Osteocyte (in vitro differentiated cells): ENCODE measurements at places on chromosomes 5 and 9. TPM values are rescaled to one million over a fixed set of nuclear protein-coding genes. Genes with fewer than 3 reads are reported as not detected.

Gene CTXN3
- total RNA-seq: not detected in 2 replicates

Gene GARNL3
- total RNA-seq: 5.3 and 6.0 TPM in 2 replicates

Gene PCA3
- total RNA-seq: not detected in 2 replicates

Gene PCDHGA11
- 1.9 and 2.2 TPM in 2 replicates for total RNA-seq

DNA sequence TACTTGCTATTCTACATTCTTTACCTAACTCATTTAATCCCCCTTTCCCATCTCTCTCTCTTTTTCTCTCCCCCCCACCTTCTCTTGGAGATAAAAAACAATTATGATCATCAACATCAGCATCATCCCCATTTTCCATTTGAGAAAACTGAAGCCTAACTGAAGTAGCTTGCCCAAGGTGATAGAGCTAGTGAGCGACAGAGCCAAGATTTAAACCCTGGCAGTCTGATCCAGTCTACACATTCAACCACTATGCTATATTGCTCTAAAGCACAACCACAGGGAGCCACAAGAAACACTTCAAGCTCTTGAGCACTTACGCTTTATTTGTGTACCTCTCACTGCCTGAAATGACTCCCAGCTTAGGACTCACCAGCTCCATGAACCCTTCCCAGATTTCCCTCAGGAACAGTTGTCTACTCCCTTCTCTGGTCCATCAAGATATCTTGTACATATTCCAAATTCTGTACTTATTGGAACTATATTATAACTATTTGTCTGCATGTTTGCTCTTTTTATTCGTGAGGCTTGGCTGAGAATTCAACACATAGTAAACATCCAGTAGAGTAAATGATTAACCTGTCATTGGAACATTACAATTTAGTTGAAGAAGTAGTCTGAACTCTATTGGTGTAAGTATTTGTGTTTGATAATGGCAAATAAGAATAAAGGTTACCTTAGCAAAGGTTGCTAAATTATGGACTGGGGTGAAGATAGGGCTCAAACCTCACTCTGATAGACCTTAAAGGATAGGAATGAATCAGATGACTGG lies 164.8 kb downstream of the EFNA5 start:
- H3K4me1 ChIP-seq: peaks cover 13% of the 10 kb centered on the region
- no peak overlapping the region for H3K27ac ChIP-seq
- no peak for DNase-seq

GRCh38 chr5:17163221-17163620 lies 54.2 kb upstream of the BASP1 start:
- H3K4me1 ChIP-seq: peaks cover 2% of the 10 kb centered on the region
- H3K27ac ChIP-seq: no peak overlapping the region
- H3K27me3 ChIP-seq: no peaks in the 10 kb centered on the region
- H3K4me3 ChIP-seq: no peak overlapping the region
- DNase-seq: no peak

DNA sequence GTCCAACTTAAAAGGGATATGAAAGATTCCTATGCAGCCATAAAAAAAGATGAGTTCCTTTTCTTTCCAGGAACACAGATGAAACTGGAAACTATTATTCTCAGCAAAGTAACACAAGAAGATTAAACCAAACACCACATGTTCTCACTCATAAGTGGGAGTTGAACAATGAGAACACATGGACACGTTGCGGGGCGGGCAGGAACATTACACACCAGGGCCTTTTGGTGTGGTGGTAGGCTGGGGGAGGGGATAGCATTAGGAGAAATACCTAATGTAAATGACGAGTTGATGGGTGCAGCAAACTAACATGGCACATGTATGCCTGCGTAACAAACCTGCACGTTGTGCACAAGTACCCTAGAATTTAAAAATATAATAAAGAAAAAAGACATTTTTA lies 516.1 kb downstream of the LRRC70 start:
- peaks cover 2% of the 10 kb centered on the region for H3K27me3 ChIP-seq
- no peaks in the 10 kb centered on the region for H3K4me1 ChIP-seq
- no peaks in the 10 kb centered on the region for H3K36me3 ChIP-seq
- H3K4me3 ChIP-seq: no peak overlapping the region
- DNase-seq: no peak

DNA sequence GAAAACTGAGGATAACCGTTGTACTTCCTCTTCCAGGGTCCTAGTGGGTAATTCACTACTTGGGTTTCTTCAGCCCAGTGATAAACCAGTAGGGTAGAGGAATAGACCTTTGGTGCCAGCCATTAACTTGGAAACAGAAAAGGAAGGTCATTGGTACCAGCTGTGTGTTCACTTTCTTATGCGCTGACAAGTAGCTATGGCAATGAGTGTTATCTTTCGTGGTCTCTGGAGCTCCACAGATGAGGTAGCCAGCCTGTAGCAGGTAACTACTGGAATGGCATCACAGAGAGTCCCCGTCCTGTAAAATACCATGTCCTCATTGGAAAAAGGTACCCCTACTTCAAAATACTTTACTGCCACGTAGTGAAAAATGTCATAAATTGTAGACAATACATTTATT lies 2.3 kb downstream of the UHRF2 start:
- DNase-seq: no peak
- H3K27ac ChIP-seq: peak overlapping the region; percentile 83
- peaks cover 1% of the 10 kb centered on the region for H3K27me3 ChIP-seq
- H3K4me3 ChIP-seq: peak overlapping the region; percentile 90

GRCh38 chr5:179913461-179913860 lies 5.8 kb upstream of the TBC1D9B start:
- no peak overlapping the region for H3K27ac ChIP-seq
- no peak for DNase-seq
- H3K36me3 ChIP-seq: no peaks in the 10 kb centered on the region
- peaks cover 11% of the 10 kb centered on the region for H3K4me1 ChIP-seq
- H3K4me3 ChIP-seq: no peak overlapping the region
- no peaks in the 10 kb centered on the region for H3K27me3 ChIP-seq

- no peak for DNase-seq
- H3K27ac ChIP-seq: peak overlapping the region; percentile 99
- H3K4me3 ChIP-seq: no peak overlapping the region
- H3K27me3 ChIP-seq: no peaks in the 10 kb centered on the region
- peaks cover 68% of the 10 kb centered on the region for H3K4me1 ChIP-seq
- peaks cover 2% of the 10 kb centered on the region for H3K36me3 ChIP-seq
Measured at GRCh38 chr9:127962278-127962677, 18.5 kb downstream of the EEIG1 start.

DNA sequence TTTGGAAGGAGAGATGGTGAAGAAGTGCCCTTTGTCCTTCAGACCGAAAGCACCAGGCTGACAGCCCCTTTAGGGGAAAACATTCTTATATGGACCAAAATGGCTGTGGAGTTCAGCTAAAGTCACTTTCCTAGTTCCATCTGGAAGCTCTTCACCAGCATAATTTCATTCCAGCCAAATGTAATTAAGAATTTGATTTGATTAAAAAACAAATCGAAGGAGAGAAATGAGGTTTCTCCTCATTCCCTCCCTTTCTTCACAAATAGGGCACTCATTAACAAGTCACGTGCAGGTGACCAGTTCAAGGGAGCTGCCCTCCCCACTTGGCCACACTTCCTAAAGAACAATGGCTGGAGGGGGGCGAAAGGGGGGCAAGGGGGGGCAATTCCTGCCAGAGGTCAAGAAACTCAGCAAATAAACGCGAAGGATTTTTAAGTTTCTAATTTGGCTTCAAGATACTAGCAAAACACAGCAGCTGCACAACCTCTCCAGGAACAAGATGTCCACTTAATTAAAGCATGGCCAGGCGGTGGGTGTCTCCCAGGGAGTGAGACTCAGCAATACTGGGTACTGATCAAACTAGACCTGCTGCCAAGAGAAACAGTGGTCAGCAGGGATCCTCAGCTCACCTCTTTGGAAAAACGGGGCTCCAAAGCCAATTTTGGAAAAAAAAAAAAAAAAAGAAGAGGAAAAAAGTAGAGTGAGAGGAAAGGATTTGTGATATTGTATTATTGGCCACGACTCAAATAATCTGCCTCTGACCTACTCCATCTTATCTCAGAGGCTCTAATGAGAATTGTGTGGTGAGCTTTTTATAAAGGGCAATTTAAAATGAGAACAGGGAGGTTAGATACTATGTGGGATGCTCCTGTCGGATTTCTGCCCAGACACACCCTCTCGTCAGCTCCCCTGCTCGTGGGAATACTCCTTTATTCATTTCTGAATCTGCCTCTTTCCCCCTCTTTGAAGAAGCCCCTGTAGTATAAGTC lies 254.3 kb downstream of the ZSWIM6 start:
- no peak overlapping the region for H3K27ac ChIP-seq
- peak; percentile 32 for DNase-seq
- peaks cover 12% of the 10 kb centered on the region for H3K4me1 ChIP-seq
- no peak overlapping the region for H3K4me3 ChIP-seq
- H3K36me3 ChIP-seq: no peaks in the 10 kb centered on the region

DNA sequence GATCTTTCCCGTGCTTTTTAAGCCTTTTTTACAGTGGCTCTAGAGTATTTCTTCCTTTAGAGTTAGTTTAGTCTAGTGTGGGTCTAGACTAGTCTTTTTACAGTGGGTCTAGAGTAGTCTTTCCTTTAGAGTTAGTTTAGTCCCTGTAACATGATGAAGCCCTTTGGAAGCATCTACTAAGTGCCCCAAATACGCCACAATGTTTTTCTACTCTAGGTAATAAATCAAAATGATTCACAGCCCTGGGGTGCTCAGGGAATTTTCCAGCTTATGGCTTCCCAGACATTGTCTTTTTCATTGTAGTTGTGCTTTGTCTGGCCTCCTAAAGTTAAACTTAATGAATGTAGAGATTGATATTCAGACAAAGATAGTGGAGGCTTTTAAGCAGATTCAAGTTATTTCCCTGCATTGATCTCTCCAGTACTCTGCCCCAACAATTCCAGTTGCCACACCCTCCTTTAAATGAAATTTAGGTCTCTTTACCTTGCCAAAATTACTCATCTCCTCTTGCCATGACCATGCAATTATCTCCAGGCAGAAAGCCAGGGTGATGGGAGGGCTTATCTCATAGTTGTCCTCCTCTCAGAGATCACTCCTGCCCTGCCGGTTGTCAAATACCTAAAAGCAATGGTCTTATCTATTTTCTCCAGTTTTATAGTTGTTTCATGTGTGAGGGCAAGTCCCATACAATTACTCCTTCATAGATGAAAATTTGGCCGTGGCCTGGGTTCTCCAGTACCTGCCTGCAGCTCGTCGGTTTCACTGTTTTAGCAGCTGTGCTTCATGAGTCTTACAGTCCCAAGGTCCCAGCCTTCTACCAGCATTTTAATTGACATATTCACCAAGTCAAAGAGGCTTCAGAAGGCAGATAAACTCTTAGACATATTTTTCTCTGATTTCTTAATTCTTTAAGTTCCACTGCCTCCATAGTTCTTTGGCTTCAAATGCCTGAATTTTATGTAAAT lies 794.0 kb upstream of the COX7C start:
- H3K36me3 ChIP-seq: no peaks in the 10 kb centered on the region
- H3K27me3 ChIP-seq: peaks cover 2% of the 10 kb centered on the region
- no peak overlapping the region for H3K4me3 ChIP-seq
- DNase-seq: no peak

DNA sequence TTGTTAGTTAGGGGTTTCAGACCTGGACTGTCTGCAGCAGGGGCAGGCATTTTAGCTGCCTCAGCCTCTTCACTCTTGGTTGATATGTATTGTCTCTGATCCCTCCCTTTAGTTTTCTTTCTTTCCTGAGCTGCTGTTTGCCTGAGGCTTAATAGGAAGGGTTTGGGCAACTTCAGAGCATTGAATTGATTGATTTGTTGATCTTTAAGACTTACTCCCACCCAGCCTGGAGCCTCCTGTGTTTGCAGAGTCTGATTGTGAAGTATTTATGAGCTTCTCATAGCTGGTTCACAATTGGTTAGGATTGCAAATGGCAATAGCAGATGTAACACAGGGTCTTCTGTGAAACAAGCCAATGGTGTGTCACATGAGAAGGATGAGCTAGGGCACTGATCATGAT lies 671.8 kb upstream of the SEMA6A start:
- no peaks in the 10 kb centered on the region for H3K36me3 ChIP-seq
- H3K4me3 ChIP-seq: no peak overlapping the region
- H3K4me1 ChIP-seq: no peaks in the 10 kb centered on the region
- DNase-seq: no peak
- H3K27ac ChIP-seq: no peak overlapping the region

DNA sequence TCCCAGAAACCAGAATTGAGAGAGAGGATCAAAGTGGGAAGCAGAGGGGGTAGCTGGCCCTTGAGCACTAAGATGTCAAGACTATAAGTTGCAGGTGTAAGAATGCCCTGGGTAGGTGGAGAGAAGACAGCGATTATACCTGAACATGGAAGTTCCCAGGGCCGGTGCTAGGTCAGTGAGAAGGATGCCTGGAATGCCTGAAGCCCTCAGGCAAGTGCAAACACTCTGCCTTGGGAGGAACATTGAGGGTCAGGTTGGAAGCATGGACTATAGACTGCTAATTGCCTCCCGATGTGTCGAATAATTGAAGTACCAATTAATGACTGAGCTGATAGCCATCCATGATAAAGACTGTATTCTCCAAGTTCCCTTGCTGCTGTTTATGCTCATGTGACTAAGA lies 185.5 kb downstream of the DMRT2 start:
- no peaks in the 10 kb centered on the region for H3K27me3 ChIP-seq
- H3K4me3 ChIP-seq: no peak overlapping the region
- no peaks in the 10 kb centered on the region for H3K36me3 ChIP-seq
- no peak for DNase-seq
- no peak overlapping the region for H3K27ac ChIP-seq
- H3K4me1 ChIP-seq: peaks cover 25% of the 10 kb centered on the region

GRCh38 chr5:150599917-150600511 lies 40.4 kb upstream of the SYNPO start:
- peak; percentile 94 for DNase-seq
- H3K27me3 ChIP-seq: no peaks in the 10 kb centered on the region
- H3K36me3 ChIP-seq: no peaks in the 10 kb centered on the region
- H3K27ac ChIP-seq: peak overlapping the region; percentile 89
- H3K4me1 ChIP-seq: peaks cover 79% of the 10 kb centered on the region

DNA sequence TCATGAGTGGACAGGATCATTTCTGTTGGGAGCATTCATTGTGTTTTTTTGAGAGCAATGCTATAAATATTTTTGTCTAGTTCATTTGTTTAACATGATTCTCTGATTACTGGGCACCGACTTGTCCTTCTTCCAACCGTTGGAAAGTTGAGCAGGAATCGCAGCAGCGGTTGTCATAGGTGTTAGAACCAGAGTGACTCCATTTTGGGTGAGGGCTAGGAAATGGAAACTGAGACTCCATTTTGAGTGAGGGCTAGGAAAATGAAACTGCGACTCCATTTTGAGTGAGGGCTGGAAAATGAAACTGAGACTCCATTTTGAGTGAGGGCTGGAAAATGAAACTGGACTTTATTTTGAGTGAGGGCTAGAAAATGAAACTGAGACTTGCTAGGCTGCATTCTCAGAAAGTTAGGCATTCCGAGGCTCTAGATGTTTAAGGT lies 100.6 kb downstream of the ICE1 start:
- no peak overlapping the region for H3K27ac ChIP-seq
- peaks cover 8% of the 10 kb centered on the region for H3K27me3 ChIP-seq
- peaks cover 1% of the 10 kb centered on the region for H3K4me1 ChIP-seq

GRCh38 chr5:135221696-135222095 lies 177.3 kb downstream of the MACROH2A1 start:
- peaks cover 2% of the 10 kb centered on the region for H3K4me1 ChIP-seq
- no peaks in the 10 kb centered on the region for H3K36me3 ChIP-seq
- no peak overlapping the region for H3K4me3 ChIP-seq
- peak; percentile 46 for DNase-seq
